ENCODE measurements at places on chromosomes 5 and 9.

- DNase-seq: peak; percentile 50
Measured at GRCh38 chr5:139844472-139845145, 49.0 kb downstream of the PSD2 start.

GRCh38 chr9:125246261-125246667 is 5.1 kb upstream of the HSPA5 start:
- no peak for DNase-seq

GRCh38 chr5:88490874-88491273 is 222.2 kb upstream of the TMEM161B start:
- DNase-seq: no peak

- DNase-seq: no peak
Measured at GRCh38 chr5:167478188-167478587, 813.3 kb upstream of the WWC1 start.
